ENCODE measurements at places on chromosomes 2 and 18.

DNA sequence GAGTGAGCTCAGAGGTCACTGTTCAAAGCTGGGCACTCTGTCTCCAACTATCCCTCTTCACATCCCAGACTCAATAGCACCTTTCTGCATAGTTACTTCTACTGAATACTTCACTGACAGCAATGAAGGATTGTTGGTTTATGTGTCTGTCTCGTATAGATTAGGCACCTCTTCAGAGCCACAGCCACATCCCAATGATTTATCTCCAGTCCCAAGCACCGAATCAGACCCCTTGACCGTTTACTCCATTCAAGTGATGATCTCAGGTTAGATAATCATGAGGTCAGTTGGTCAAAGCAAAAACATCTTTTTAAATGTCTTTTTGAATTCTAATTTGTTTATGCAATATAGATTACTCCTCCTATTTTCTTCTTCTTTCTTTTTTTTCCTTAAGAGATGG is 14.7 kb downstream of the NEDD4L start:
- no peak for DNase-seq

GRCh38 chr2:66957677-66958076 is 439.5 kb upstream of the ETAA1 start:
- no peak for DNase-seq

- DNase-seq = no peak
Observed at GRCh38 chr18:54608028-54608642, 17.1 kb downstream of the DYNAP start.

- DNase-seq = no peak
Observed at GRCh38 chr18:10072671-10073175, 158.9 kb downstream of the VAPA start.

DNA sequence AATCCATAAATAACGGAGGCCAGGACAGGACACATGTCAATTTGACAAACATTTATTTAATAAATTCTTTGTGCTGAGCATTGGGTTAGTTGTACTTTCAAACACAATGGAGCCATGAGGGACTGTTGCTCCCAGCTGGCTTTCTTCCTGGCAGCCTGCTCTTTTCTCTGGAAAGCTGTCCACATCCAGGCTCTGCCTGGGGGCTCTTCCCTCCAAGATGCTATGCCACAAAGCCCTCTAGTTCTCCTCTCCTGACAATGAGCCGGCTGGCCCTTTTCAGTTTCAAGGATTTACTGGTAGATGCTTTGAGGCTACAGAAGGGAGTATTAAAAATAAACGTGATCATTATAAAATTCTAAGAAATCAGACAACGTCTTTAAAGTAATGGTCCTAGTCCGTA is 44.1 kb upstream of the SLC14A2 start:
- DNase-seq = no peak
